ENCODE measurements at places on chromosomes 5 and 9.

DNA sequence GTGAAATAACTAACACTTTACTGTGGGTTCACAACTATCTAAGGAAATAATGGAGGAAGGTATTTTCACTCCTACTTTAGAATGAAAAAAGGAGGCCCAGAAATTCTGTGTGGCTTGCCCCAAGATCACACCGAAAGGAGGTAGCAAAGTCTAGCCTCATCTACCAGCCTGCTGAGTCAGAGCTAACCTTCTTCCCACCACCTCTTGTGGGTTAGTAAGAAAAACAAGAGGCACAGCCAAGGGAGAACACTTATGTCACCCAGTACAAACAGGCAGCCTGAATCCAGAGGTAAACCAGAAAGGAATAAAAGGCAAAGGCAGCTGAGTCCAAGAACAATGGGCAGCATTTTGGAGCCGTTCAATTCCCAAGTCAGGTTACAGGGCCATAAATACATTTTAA lies 91.9 kb upstream of the RASEF start:
- no peak for DNase-seq

DNA sequence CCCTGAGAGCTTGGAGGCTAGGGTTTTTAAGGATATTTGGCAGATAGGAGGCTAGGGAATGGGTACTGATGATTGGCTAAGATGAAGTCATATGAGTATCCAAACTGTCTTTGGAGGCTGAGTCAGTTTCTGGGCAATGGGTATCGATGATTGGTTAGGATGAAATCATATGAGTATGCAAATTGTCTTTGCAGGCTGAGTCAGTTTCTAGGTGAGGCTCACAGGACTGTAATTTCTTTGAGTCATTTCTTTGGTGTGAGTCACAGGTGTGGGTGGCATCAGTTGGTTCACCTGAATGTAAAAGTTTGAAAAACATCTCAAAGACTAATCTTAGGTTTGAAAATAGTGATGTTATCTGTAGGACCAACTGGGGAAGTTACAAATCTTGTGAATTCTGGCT lies 1068.0 kb downstream of the NR2F1-AS1 start:
- no peak for DNase-seq

DNA sequence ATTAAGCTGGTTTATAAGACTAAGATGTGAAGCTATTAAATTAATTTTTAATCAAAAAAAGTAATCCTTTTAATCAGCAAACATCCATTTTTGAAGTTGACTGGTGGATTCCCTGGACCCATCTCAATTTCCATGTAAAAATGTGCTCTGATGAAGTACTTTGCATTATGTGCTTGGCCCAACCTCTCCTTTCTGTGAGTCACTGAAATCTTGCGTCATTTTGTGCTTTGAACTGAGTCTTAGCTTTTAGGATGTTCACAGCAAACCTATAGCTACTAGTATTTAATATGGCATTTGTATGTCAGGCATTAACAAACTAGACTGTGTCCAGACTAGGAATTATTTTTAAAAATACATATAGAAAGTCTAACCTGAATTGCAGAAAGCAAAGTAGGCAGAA lies 55.0 kb upstream of the CDH12 start:
- no peak for DNase-seq

- no peak for DNase-seq
These were observed 225.6 kb downstream of the ARHGEF28 start for GRCh38 chr5:73851471-73852181.

GRCh38 chr9:35619800-35620158 lies 1.6 kb upstream of the CD72 start:
- no peak for DNase-seq

GRCh38 chr5:159915904-159916840 lies at the start of gene ADRA1B:
TSS of gene ADRA1B (plus strand) at chr5:159916482. CDS start at chr5:159916906, 424 bp downstream.
- peak; percentile 77 for DNase-seq

GRCh38 chr5:142500227-142500905 lies 175.5 kb upstream of the SPRY4 start:
- DNase-seq = no peak

DNA sequence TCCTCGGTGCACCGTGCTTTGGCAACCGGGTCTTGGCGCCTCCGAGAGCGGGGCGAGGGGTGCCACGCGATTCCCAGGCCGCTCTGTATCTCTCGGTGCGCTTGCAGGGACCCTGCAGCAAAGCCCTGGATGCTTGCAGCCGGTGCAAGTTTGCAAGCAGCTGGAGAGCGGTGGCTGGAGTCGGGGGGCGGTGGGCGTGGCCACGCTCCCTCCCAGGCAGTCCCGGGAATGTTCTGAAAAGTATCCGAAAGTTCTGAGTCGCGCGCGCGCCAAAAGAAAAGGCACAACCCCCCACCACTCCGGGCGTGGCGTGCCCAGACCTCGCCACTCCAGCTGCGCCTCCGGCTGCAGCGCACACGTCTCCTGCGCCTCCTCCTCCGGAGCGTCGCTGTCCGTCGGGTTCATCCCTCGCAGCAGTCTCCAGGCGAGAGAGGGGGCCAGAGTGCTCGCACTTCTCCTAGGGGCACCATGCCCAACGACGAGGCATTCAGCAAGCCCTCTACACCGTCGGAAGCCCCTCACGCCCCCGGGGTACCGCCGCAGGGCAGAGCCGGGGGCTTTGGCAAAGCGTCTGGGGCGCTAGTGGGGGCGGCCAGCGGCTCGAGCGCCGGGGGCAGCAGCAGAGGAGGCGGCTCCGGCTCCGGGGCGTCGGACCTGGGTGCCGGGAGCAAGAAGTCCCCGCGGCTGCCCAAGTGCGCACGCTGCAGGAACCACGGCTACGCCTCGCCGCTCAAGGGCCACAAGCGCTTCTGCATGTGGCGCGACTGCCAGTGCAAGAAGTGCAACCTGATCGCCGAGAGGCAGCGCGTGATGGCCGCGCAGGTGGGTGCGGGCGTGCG lies at the start of gene DMRT1:
Gene DMRT1 (plus strand): TSS at position 327 of the 839 bp plus-strand sequence. CDS start 142 bp downstream, at position 469.
- no peak for DNase-seq

DNA sequence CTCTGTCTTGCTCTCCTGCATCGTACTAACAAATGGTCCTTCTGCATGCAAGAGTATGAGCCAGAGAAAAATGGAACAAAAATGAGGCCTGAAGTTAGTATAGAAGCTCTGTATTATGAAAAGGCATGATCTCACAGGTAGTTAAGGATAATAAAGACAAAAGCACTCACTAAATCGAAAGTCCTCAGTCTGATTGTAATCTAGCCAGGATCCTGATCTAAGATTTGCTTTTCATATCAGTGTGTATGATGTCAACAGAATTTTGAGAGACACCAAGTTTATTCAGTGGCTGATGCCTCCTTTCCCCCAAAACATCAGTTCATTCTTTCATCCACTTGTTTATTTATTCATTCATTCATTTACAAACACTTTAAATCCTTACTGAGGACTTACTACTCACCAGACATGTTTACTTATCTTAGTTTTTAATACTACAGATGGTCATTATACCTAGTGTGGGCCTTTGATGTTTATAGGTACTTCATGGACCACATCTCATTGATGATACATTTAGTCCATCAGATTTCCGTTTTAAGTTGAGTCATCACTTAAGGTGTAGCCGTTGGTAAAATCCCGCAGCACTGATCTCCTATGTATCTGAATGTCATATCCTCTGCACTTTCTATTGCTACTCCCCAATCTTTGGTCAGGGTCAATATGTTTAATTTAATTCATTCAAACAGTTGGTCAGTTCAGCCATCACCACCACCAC lies 105.2 kb upstream of the DHFR start:
- DNase-seq = no peak

DNA sequence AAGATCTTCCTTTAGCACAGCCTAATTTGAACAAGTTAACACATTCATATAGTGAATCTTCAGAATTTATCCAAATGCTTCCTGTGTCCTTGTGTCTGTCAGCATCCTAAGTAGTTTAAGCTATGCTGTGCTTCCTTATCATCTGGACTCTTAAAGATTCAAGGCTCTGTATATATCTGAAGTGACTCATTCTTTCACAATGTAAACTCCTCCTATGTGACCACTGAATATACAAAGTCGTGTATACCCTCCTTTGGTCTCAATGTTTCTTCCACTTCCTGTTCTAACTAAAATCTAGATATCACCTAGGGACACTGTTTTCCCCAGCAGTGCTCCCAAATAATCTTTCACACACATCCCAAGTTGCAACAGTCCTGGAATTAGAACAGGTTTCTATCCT lies 935.7 kb upstream of the NUDT12 start:
- DNase-seq = no peak

DNA sequence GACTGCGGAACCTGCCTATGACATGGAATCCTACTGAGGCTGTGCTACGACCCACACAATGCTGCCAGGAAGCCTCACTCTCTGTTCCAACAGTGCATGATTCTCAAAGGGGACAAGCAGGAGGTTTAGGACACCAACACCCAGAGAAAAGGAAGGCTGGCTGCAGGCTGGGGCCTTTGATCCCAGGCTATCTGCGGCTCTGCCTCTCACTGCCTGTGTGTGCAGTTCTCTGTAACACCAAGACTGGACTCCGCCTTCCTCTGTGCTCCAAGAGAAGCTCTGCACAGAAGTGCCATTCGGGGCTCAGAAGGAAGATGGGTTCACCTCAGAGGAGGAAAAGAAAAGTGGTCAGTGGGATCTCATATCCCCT lies 20.5 kb downstream of the ANKH start:
- no peak for DNase-seq

- DNase-seq = no peak
These were observed 90.1 kb downstream of the ADAMTS6 start for GRCh38 chr5:65391591-65391990.

DNA sequence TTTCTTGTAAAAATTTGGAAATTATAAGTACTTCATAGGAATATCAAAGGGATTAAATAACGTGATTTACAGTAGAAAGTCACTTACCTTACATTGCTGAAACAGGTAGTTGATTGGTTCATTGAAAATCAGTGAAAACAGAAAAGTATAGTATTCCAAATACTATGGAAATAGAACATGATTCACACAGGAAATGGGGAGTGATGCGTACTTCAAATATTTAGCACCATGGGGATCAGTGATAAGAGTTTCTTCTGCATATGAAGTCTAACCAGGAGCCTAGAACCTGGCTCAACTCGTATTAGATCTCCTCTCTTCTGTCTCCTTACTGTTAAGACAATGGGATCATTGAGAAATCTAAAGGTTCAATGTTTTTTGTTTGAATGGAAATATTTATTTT lies 133.3 kb downstream of the FAM174A start:
- no peak for DNase-seq

- DNase-seq = peak; percentile 79
These were observed 62.8 kb downstream of the PFDN1 start for GRCh38 chr5:140239939-140240700.
